ENCODE measurements at places on chromosomes 2 and 18. TPM values are rescaled to one million over a fixed set of nuclear protein-coding genes. Genes with fewer than 3 reads are reported as not detected.

TNS1 gene
- 173 TPM for total RNA-seq

HMSD gene
- 0.30 TPM for total RNA-seq

FBXO36 gene
- total RNA-seq: 2.6 TPM

TRAPPC8 gene
- 57.2 TPM for total RNA-seq
